ENCODE measurements at places on chromosomes 12 and 14.
A peak's percentile ranks its signal among the peaks of the same experiment; 100 is the strongest.

GRCh38 chr14:71651228-71651627 is 281.0 kb upstream of the RGS6 start:
- peak; percentile 94 for DNase-seq

- no peak for DNase-seq
Observed at GRCh38 chr12:117878605-117879004, 90.2 kb downstream of the KSR2 start.

GRCh38 chr12:112878488-112878887 is 28.3 kb upstream of the OAS1 start:
- DNase-seq: no peak

DNA sequence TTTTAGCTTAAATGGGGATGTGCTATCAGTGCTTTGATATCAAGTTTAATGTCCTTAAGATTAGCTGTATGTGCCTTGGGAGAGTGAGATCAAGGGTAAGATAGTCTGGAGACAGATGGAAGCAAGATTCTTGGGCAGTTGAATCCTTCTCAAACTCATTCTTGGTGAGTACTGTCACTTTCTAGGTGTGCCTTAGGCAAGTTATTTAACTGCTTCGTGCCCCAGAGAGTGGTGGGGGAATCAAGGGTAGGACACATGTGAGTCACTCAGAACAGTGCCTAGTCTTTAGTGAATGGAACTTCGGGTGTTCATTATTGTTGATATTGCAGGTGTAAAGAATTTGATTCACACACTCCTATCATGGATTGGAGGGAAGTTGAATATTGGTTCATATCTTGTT is 803.7 kb downstream of the DIO2 start:
- DNase-seq: no peak

GRCh38 chr14:44768935-44769334 is 192.8 kb downstream of the KLHL28 start:
- DNase-seq: no peak

DNA sequence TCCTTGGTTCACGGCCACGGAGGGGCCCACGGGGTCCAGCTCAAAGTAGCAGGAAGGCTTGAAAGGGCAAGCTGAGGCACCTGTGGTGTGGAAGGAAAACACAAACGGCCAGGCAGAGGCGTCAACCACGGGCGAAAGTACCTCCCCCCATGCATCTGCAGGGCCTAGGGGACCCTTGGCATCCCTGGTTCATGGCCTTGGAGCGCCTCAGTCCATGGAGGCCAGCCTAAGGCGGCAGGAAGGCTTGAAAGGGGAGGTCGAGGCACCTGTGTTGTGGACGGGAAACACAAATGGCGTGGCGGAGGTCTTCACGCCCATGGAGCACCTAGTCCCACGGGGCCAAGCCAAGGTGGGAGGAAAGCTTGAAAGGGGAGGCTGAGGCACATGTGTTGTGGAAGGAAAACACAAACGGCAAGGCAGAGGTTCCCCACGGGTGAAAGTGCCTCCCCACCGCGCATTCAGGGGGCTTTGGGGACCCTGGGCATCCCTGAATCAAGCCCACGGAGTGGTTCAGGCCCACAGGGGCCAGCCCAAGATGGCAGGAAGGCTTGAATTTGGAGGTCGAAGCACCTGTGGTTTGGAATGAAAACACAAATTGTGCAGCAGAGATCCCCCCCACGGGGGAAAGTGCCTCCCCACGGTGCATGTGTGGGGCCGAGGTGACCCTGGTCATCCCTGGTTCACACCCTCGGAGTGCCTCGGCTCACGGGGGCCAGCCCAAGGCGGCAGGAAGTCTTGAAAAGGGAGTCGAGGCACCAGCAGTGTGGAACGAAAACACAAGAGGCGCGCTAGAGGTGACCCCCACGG is 380.8 kb downstream of the ALG10 start:
- no peak for DNase-seq

GRCh38 chr12:58358369-58358768 is 417.0 kb downstream of the ATP23 start:
- no peak for DNase-seq

GRCh38 chr12:49956663-49957569 is 4.8 kb upstream of the AQP5 start:
- DNase-seq: no peak

GRCh38 chr12:94049718-94050117 is 98.7 kb upstream of the PLXNC1 start:
- no peak for DNase-seq

DNA sequence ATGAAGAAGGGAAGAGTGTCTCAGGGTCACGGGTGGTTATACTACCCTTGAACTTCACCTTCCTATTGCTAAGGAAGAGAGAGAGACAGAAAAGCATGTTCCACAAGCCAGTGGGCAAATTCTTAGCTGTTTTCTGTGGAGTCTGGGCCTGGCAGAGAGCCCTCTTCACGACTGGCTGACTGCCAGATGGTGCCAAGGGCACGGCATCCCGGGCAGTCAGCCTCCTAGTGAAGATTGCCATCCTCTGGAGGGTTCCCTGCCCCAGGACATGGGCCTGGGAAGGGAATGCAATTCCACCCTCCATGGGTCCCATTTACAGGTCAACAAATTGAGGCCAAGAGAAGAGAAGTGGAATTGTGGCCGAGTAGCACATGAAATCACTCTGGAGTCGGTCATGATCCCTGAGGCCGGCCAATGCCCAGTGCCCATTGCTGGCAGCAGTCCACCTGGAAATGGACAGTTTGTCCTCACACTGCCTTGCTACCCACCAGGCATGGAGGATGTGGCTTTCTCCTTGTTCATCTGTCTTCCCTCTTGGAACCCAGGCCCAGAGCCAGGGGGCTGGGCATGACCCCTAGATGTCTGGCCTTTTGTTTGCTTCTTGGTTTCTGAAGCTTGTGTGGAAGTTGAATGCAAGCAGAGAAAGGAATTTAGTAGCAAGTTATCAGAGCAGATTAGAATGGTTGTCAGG is 9.9 kb downstream of the TUNAR start:
- DNase-seq: no peak

DNA sequence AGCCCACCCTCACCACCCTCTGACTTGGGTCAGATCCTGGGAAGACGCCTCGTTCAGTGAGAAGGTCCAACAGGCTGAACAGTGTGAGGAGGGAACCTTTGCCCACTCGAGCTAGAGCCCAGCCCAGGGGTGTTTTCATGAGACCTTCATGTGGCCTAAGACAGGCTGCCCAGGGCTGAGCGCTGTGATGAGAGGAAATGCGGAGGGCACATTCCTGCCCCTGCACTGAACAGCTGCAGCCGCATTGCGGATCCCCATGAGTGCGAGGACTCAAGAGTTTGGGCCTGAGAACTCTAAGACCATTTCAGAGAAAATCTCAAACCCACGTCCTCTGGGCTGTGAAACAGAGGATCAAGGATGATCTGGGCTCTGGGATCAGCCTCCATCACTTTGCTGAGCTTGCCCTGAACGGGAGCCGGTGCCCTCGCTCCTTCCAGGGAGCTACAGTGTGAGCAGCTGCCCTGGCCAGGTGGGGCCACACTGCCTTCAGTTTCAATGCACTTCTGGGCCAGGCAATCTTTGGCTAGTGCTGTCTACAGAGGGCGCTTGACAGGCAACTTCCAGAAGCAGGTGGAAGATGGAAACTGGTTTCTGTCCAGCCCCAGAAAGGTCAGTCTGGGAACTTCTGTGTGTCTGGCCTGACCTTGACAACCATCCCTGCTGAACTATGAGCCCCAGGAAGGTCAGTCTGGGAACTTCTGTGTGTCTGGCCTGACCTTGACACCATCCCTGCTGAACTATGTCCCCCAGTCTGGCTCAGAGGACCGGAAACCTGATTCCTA is 43.5 kb upstream of the P2RX7 start:
- DNase-seq: no peak

GRCh38 chr14:50452296-50452695 is 55.6 kb upstream of the CDKL1 start:
- DNase-seq: peak; percentile 86

DNA sequence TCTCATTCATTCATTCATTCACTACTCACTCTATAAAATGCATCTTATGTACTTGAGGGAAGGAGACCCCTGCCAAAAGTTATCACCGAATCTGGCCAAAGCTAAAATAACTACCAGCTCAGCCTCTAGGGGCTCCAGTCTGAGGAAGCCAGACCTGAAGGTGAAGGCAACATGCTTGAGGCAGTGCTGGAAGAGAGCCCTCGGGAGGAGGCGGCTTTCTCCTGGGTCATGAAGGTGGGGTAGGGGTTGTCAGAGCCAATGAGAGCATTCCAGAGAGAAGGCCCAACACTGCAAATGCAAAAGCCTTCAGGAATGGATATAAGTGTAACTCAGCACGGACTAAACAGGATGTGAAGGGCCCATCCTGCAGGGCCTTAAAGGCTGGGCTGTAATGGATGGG is 62.4 kb downstream of the GSC start:
- no peak for DNase-seq

DNA sequence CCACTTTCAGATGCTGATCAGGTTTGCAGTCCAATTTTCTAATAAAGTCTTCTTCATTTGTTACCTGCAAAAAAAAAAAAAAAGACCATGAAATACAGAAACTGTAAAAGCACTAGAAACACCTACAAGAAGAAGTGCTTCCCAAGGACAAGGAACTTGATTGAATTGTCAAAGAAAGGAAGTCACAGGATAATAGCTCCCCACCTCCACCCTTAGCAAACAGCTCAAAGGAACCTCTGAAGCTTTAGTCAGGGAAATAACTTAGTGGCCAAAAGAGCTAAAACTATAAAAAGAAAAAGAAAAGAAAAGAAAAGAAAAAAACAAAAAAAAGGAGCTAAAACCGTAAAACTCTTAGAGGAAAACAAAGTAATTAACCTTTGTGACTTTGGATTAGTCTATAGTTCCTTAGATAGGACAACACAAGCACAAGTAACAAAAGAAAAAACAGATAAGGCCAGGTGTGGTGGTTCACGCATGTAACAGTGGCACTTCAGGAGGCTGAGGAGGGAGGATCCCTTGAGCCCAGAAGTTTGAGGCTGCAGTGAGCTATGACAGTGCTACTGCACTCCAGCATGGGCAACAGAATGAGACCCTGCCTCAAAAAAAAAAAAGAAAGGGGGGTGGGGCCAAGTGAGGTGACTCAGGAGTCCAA is 28.5 kb downstream of the ZFYVE1 start:
- no peak for DNase-seq

DNA sequence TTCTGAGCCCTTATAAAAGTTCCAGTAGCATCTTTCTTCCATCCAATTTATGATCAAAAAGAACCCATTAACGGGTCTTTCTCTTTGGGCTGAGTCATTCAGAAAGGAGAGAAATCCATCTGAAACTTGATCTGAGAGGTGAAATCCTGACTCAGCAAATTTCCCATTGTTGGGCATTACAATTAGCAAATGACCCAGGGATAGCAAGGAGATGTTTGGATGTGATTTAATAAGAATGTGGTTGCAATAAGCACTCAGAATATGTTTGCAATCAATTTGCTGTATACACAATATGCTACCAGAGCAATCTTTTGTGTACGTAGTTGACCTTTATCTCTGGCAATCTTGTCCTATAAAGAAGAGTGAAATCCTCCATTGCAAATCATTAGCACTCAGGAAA is 122.7 kb downstream of the CCDC60 start:
- no peak for DNase-seq

- no peak for DNase-seq
Observed at GRCh38 chr14:74675219-74675618, 37.7 kb downstream of the AREL1 start.

DNA sequence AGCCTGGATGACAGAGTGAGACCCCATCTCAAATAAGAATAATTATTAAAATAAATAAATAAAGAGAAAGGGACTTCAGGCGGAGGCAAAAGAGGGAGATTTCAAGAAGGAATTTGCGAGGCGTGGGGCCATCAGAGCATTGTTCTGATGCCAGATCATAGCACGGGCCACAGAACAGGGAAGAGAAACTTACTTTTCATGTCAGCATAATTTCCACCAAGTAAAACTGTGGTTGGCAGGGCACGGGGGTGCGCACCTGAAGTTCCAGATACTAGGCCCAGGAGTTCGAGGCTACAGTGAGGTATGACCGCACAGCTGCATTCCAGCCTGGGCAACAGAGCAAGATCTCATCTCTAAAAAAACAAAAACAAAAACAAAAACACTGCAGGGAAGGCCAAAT is 11.0 kb upstream of the PLBD1 start:
- no peak for DNase-seq

DNA sequence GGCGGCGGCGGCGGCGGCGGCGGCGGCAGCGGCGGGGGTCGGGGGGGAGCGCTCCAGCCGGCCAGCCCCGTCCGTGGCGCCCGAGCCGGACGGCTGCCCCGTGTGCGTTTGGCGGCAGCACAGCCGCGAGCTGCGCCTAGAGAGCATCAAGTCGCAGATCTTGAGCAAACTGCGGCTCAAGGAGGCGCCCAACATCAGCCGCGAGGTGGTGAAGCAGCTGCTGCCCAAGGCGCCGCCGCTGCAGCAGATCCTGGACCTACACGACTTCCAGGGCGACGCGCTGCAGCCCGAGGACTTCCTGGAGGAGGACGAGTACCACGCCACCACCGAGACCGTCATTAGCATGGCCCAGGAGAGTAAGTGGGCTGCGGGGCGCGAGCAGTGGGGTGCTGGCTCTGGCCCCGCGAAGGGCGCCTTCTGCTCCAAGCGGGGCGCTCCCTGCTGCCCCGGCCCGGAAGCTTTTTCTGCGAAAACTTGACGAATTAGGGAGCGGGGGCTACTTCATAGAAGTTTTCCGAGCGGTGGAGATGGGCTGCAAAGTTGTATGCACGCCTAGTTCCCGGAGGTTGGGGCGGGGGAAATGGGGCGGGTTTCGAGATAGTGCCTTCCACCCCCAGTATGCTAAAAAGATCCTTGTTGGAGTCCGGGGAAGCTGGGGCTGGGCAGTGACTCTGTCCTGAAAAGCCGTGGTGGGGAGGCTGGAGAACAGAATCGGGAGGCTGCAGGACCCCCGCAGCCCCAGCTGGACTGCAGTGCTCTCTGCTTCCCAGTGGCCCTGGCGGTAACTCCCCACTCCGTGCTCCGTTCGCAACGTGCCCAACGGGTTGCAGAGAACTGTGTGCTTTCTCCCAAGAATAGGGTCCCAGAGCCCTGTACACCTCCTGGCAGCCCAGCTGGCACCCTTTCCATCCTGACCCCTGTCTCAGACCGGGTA is 751 bp downstream of the GDF11 start:
- DNase-seq: peak; percentile 79

GRCh38 chr12:122349078-122349477 is 73.4 kb downstream of the CLIP1 start:
- DNase-seq: no peak

DNA sequence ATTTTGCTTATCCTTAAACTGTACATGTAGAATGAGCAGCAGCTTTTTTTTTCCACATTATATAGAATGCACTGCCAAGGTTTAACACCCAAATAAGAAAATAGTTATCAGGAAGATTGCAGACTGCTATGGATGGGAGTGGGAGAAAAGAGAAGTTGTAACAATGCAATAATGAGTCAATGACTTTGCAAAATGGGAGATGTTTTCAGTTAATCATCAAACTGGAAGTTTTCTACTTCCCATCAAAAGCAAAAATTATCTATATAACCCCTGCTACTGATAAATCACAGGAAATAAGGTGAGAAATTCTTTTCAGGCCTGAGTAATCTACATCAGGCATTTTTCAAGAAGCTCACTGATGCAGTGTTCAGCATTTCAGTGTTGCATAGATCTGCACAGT is 309.1 kb downstream of the GXYLT1 start:
- DNase-seq: no peak
